Activated CD8-positive, alpha-beta memory T cell treated with anti-CD3 and anti-CD28 coated beads for 48 hours (primary cell): ENCODE measurements at places on chromosomes 5 and 9.

- DNase-seq = no peak
These were observed 38.8 kb downstream of the ITGA2 start for GRCh38 chr5:53027913-53028312.

- no peak for DNase-seq
These were observed 17.3 kb upstream of the ANGPTL2 start for GRCh38 chr9:127139775-127140174.

DNA sequence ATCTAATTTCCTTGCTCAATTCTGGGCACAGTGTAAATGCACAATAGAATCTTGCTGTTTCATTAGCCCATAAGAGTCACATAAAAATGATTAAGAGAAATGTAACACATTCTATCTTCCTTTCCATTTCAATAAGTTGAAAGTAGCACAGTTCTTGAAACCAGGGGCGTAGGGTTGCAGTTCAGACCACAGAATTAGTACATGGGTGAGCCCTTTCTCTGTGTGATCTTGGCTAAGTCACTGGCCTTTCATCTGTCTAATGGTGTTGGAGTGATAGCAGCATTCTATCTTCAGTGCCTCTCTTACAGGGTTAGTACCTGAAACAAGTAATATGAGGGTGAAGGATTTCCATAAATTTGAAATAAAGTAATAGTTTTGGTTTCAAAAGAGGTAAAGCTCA is 445.3 kb upstream of the ZNF462 start:
- no peak for DNase-seq

DNA sequence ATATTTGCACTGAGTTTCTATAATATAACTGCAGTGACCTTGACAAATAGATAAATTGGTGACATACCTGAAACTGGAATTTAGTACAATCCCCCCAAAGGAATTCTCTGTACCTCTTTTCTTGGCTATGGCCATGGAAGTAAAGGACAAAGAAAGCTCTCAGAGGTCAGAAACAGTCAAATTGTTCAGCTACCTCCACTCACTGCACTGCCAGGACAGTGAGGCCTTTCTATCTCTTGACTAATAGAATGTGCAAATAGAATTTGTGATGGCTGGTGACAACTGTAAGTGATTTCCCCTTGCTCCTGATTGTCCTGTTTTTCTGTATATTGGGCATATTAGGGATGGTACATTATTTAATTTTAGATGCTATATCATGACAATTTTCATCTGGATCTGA is 67.1 kb downstream of the CCDC192 start:
- DNase-seq = no peak

- no peak for DNase-seq
These were observed 36.2 kb upstream of the GZMA start for GRCh38 chr5:55066277-55066676.

- no peak for DNase-seq
These were observed 977 bp downstream of the MGAT4B start for GRCh38 chr5:179805529-179806249.

DNA sequence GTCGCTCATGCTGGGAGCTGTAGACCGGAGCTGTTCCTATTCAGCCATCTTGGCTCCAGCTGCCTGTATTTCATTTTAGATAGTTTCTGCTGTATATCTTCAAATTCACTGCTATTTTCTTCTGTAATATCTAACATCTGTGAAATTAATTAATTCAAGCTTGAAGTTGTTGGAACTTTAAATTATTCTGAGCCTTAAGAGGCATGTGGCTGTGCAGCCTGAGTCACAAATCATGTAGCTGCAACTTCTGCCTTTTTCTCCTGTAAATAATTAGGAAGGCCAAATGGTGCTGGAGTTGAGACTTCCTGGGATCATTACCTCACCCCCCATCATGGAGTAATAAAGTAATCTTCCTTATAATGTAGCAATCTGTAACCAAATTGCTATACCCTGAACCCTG is 183.3 kb upstream of the PCSK5 start:
- no peak for DNase-seq

- no peak for DNase-seq
These were observed 142.8 kb upstream of the TNPO1 start for GRCh38 chr5:72673623-72674022.

DNA sequence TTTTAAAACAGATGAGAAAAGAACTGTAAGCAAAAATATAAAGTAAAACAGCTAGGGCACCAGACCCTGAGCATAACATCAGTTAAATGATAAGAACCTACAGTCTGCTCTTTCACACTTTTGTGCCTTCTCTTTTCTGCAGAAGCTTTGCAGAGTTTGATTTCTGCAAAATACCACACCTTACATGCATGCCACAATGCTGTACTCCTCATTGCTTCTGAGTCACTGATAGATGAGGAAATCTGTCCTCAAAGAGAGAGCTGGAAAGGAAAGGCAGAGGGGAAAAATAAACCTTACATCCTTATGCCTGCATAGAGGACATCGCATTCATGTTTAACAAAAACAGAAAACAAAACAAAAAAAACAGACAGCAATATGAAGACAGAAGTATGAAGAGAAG is 142.9 kb downstream of the ATPSCKMT start:
- DNase-seq = no peak

GRCh38 chr5:147417135-147417813 is 92.6 kb downstream of the DPYSL3 start:
- no peak for DNase-seq
